ENCODE measurements at places on chromosomes 6 and 20. TPM values are rescaled to one million over a fixed set of nuclear protein-coding genes. Genes with fewer than 3 reads are reported as not detected.

Gene PREX1
- 27.5 TPM for total RNA-seq

- no peak for DNase-seq
Measured at GRCh38 chr6:109450801-109451200, 4.8 kb downstream of the MICAL1 start.

- DNase-seq: peak; percentile 87
Measured at GRCh38 chr6:854406-855118, 161.6 kb upstream of the EXOC2 start.

DNA sequence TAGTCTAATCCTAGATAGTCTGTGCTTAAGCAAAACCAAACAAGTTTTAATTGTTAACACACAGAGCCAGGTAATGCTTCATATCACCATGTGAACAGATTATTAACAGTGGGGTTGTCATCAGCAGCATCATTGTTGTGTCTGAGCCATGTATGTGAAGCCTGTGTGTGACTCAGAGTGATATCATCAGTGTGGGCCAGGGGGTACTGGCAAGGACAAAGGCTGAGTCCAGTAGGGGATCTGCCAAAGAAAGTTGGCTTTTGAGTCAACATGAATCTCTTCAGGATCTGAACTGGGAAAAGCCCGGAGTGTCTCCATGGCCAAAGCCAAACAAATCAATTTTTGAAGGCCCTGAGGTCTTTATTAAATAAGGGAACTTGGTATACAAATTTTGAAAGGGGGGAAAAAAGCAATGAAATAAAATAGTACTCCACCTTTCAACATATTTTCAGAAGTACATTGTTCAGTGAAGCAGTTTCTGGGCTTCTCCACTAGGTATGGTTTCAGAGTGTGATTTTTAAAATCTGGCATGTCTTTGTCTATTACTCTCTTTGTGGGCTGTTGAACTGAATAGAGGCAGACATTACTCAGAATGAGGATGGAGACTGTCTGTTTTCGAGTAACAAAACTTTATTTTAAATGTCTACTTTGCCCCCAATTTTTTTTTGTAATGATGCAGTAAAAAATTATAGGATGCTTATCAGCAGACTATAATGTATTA lies 444.2 kb upstream of the JAG1 start:
- peak; percentile 79 for DNase-seq

Gene MAS1L
- not detected for total RNA-seq

Gene TRIM15
- not detected for total RNA-seq

- no peak for DNase-seq
Measured at GRCh38 chr6:155045561-155046404, 50.7 kb downstream of the TIAM2 start.

DNA sequence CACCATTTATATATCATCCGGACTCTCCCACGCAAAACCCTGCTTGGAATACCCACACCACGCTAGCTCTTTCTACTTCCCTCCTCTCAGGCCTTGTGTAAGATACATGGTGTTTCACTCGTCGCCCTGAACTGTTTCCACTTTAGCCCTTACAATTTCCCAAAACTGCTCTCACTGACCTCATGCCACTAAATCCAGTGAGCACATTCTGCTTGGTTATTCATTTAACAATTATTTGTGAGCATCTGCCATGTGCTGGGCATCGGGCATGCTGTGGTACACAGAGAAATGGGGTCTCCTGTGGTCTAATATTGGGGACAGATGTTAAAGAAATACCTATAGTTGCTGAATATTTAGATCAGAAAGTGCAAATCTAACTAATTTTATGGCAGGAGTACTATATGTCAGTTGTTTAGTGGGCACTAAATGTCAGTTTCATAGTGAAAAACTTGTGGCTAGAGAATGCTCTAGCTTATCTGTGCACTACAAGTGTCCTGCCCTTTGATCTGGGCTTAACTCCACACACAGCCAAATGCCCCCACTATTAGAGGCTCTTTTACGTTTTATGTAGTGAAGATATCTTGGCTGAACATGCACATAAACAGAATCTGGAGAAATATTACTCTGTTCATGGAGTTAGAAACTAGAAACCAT lies 41.0 kb downstream of the PLEKHG1 start:
- DNase-seq: no peak

GRCh38 chr6:15527838-15528617 lies 134.8 kb downstream of the DTNBP1 start:
- DNase-seq: no peak

GRCh38 chr6:170433163-170434116 lies 119.7 kb downstream of the PSMB1 start:
- DNase-seq: no peak

DNA sequence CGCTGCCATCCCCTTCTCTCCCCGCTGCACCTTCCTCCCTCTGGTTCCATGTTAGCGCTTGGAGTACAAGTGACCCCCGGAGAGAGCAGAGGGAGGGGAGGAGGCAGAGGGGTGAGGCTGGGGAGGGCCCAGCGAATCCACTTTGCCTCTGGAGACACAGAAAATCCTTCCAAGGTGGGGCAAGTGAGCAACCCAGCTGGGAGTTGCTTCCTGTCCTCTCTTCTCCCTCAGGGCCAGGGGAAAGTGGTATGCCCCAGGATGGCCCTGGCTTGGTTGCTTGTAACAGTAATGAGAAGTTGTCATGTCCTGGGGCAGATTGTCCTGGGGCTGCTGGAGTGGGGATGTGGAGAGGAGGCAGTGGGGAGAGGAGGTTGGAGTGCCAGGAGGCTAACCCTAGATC lies 691 bp upstream of the ANGPT4 start:
- no peak for DNase-seq

Gene ROS1
- total RNA-seq: not detected

- no peak for DNase-seq
Measured at GRCh38 chr20:61678437-61678836, 387.2 kb downstream of the TAF4 start.

DNA sequence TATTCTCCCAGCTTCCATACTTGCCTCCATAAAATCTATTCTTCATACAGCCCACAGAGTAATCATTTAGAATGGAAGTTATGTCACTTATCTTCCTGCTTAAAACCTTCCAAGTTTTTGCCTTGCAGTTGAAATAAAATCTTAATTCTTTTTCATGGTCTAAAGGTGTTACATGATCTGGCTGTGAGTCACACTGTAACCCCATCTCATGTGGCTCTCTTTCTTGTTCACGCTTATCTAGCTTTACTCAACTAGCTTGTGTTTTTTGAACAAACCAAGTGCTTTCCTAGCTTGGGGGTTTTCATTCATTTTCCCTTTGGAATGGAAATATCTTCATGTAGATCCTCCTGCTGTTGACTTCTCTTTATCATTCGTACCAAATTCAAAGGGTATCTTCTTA lies 23.6 kb upstream of the THEMIS start:
- no peak for DNase-seq

- DNase-seq: peak; percentile 83
Measured at GRCh38 chr20:35171753-35172433, at the start of gene PROCR. TSS of gene PROCR (plus strand) at chr20:35172072. CDS start at chr20:35172155, 83 bp downstream.

- no peak for DNase-seq
Measured at GRCh38 chr6:96834070-96834469, 3.2 kb downstream of the GPR63 start.

DNA sequence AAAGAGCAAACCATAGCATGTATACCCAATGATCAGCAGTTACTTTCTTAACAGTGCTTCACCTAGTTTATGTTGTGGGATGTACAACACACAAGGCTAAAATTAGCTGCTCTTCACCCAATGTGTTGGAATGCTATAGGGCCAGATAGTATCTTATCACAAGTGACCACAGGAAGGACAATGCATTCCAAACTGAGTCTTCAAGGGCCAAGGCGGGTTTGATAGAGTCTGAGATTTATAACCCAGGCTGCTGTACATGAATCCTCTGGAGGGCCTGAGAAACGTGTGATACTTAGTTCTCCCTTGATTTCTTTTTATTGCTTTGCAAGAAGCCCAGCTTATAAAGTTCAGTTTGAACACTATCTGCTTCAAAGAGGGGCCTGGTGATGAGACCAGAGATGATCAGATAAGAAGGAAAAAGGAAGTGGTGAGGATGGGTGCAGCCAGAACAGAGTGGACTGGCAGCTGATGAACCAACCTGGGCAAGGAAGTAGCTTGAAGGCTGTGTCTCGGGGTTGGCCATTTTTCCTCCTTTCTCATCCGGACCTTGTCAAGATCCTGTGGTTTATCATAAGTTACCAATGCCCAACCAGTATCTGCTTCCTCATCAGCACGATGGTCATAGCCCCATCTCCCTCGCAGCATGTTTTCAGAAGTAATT lies 62.2 kb upstream of the BMP2 start:
- DNase-seq: peak; percentile 52

GRCh38 chr20:1874450-1875182 lies 20.6 kb upstream of the SIRPA start:
- DNase-seq: no peak

Gene ATAT1
- 0.66 TPM for total RNA-seq

Gene CTSZ
- total RNA-seq: 168 TPM

DNA sequence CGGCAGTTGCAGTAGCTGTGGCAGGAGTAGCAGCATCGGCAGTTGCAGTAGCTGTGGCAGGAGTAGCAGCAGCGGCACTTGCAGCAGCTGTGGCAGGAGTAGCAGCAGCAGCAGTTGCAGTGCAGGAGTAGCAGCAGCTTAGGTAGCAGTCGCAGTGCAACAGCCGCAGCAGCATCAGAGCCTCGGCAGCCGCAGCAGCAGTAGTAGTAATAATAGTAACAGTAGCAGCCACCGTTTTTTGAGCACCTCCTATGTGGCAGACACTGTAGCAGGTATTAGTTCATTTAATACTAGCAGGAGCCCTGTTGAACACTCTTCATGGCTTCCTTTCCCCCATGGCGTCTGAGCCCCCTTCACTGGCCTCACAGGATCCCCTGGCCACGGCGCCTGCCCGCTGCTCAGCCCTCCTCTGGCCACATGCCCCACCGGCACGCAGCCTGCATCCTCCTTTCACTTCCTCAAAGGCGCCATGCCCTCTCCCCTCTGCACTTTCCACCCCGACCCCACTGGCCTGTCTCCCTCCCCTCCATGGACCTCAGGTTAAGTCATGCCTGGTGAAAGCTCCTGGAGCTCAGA lies 19.1 kb upstream of the IRF4 start:
- DNase-seq: no peak

GRCh38 chr20:37502654-37503053 lies 18.4 kb upstream of the NNAT start:
- DNase-seq: no peak

DNA sequence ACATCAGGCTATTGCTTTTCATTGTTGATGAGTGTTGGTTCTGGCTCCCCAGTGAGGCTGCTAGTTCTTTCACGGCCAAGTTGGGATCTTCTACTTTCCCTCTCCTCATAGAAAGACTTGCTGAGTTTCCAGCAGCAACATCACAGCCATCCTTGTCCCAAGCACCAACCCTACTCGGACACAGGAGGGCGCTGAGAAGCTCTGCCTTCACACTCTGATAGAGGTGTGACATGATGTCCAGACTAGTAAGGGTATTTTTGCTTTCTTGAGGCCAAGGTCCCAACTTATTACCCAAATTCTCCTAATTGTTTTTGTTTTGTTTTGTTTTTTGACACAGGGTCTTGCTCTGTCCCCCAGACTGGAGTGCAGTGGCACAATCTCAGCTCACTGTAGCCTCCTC lies 3.0 kb upstream of the GCM1 start:
- DNase-seq: no peak

GRCh38 chr20:48189181-48189580 lies 403.9 kb upstream of the SULF2 start:
- DNase-seq: peak; percentile 43

Gene MTFR2
- 4.6 TPM for total RNA-seq

DNA sequence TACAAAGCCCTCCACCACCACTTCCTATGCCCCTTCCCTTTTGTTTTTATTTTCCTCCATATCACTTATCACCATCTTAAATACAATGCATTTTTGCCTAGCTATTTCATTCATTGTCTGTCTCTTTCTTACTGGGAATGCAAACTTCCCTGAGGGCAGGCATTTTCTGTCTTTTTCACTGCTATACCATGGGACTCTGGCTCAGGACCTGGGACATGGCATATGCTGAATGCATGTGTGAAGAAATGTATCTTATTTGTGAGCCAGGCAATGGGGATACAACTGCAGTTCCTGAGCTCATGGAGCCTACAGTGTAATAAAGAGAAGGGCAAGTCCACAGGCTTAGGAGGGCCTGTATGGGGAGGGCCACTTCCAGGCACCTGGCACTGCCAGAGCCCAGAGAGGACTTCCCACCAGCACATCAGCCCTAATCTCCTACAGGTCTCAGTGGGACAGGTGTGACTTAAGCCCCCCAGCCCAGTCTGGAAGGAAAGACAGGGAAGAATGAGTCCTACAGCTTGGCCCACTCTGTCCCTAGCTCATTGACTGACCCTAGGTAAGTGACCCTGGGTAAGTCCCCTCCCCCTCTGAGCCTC lies 43.2 kb downstream of the TFEB start:
- no peak for DNase-seq

DNA sequence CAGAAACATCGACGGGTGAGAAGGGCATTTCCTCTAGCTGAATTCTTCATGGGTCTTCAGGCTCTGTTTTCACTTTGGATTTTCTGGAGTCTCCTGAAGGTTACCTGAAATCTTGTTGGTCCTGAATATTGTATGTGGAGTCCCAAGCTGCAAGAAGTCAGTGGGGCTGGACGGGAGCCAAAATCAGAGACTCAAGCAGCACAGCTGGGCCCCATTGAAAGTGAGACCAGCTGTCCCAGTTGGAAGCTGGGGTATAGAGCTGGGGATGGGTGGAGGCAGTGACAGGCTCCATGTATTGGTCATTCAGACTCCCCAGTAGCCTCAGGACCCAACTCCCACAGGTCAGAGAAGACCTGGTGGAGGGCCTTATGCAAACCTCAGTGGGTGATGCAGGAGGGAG lies 111.3 kb upstream of the MLN start:
- no peak for DNase-seq

GRCh38 chr6:40348591-40348990 lies 238.6 kb downstream of the LRFN2 start:
- DNase-seq: no peak

- DNase-seq: peak; percentile 16
Measured at GRCh38 chr6:16450285-16450684, 211.9 kb downstream of the GMPR start.

Gene GLP1R
- total RNA-seq: not detected

DNA sequence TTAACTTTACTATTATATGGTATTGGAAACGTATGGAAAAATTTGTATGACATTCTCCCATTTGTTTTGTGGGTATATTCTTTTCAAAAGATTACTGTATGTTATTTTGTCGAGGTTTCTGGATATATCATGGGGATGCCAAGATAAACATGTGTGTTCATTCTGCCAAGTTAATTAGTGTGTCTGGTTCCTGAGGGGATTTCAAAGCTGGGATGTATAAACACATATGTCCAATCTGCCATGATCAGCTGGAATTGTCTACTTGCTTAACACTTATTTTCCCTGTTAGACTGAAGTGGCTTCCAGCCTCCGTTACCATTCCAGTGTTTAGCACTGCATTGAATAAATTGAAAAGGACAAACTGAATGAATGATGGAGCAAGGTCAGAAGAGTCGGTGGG lies 86.2 kb downstream of the DNAH8 start:
- no peak for DNase-seq

GRCh38 chr6:44475417-44475778 lies 87.9 kb downstream of the CDC5L start:
- DNase-seq: no peak

DNA sequence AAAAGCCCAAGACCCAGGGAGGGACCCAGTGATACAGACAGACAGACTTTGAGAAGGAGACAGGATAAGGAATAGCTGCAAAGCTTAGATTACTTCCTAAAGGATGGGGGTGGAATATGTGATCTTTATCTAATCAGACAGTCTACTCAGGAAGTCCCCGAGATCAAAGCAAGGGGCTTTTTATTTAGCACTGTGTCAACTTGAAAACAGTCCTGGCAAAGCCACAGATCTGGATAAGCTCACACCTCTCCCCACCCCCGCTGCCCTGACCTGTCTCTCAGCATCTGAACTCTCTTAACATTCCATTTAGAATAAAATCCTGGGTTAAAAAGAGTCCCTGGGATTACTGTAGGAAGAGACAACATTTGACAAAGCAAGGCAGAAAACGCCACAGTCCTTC lies 101.5 kb downstream of the ISM1 start:
- DNase-seq: no peak

Gene RHAG
- total RNA-seq: not detected

Data from SJSA1 (cell line).